ENCODE measurements at places on chromosomes 6 and 20.

DNA sequence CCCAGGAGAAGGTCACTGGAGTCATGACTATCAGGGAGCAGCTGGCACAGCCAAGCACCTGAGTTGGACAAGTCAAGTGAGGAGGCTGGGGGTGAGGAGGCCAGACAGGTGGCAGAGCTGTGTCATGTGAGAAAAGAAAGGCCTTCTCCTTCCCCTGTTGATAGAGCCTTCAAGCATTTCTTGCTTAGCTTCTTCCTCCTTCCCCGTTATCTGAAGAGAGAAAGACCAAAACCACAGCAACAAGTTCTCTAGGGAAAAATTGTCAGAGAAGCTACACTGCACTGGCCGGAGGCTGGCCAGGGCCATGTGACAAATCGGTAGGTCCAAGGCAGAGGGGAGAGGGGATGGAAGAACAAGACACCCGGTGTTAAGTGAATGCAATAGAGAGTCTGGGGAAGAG, 202.1 kb upstream of the PRDM1 start:
- DNase-seq = no peak

GRCh38 chr20:49668181-49668877, 45.3 kb downstream of the B4GALT5 start:
- DNase-seq = peak; percentile 18

DNA sequence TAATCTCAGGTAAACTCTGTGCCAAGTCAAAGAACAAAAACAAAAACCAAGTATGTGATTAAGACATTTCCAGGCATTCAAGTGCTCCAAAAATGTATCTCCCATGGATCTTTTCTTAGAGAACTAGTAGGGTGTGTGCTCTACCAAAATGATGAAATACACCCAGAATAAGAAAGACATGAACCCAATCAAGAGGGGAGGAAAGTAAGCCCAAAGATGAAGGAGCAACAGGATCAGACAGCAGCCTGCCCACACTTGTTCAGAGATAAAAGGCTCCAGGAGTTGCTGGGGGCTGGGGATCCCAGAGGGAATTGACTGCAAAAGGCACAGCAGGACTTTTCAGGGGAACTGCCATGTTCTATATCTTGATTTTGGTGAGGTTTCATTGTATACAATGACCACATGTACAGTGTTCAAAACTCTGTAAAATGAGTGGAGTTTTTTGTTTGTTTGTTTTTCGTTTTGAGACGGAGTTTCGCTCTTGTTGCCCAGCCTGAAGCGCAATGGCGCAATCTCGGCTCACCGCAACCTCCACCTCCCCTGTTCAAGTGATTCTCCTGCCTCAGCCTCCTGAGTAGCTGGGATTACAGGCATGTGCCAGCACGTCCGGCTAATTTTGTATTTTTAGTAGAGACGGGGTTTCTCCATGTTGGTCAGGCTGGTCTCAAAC, 24.4 kb downstream of the GCM1 start:
- DNase-seq = no peak

GRCh38 chr20:856361-856775, 22.9 kb downstream of the FAM110A start:
- DNase-seq = peak; percentile 15

DNA sequence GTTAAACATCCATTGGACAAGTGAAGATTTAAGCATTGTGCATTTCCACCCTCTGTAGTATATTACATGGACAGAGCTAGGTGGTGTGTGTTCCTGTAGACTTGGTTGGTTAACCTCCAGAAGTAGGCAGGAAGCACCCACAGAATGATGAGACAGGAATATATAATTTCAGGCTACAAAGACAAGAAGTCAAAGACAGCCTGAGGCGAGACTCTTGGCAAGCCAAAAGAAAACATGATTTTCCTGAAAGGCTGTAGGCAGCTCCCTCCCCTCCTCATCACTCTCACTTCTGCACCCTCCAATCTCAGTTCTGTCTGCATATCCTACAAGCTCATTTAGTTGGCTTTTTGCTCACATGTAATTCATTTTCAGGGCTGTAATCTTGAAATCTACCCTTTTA, 110.0 kb upstream of the SLC35B3 start:
- DNase-seq = no peak

GRCh38 chr20:40991181-40991889, 37.3 kb upstream of the TOP1 start:
- no peak for DNase-seq
